NCI-H1417 (cell line): ENCODE measurements at places on chromosomes 2 and 18.

DNA sequence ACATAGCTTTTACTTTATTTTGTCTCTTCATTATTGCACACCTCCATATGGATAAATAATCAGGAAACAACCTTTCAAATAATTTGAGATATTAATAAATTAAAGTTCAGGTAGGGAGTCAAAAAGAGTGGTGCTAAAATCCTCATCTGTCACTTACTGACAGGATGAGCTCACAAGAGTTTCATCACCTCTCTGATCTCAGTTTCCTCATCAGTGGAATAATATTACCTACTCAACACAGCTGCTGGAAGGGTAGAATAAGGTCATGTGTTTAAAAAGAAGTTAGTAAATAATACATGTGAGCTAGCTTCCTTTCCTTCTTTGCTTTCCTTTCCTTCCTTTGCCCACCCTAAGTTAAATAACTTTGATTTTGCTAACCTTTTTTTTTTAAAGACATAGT lies 61.9 kb downstream of the RDH14 start:
- DNase-seq, result peak; percentile 61

DNA sequence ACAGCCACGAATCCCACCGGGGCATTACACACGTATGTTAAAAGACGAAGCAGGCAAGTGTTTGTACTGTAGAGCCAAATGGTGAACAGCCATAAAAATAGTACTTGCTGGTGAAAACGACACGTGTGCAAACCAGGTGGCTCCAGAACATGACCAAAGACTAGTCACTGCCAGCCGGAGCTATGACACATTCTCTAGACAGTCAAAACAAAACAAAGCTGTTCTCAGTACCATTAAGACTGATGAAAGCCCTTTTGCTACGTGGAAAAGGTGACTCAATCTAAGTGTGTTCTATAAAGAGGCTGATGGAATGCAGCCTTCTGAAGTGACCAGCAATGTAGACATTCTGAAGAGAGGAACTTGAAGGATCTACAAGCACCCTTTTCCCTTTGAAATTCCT lies 367.7 kb upstream of the NETO1 start:
- DNase-seq, result no peak

GRCh38 chr2:241846406-241846805 lies 12.3 kb downstream of the PDCD1 start:
- no peak for DNase-seq

DNA sequence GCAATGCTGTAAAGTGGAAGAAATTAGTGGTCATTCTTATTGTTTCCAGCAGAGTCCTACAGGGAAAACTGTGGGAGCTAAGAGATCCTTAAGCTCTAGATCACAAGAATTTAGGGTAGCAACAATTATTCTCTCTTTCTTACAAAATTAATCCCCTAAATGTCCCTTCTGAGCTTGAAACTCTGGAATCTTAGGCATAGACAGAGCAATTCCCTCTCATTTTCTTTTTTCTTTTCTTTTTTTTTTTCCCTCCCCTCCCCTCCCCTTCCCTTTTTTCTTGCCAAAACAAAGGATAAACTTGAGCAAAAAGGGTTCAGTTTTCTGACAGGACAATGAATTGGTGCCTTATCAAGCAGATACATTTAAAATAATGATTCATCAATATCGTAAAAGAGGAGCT lies 441.0 kb downstream of the DSC3 start:
- DNase-seq, result no peak

GRCh38 chr2:216633616-216634369 lies 573 bp downstream of the IGFBP2 start:
- DNase-seq, result peak; percentile 73

- DNase-seq, result no peak
Observed at GRCh38 chr2:237418300-237418699, 4.3 kb upstream of the COL6A3 start.

- DNase-seq, result no peak
Observed at GRCh38 chr2:127080938-127081755, 25.8 kb downstream of the BIN1 start.

- DNase-seq, result no peak
Observed at GRCh38 chr18:31250902-31251301, 67.1 kb upstream of the DSG1 start.

GRCh38 chr2:157506586-157506985 lies 62.7 kb upstream of the CYTIP start:
- DNase-seq, result no peak

DNA sequence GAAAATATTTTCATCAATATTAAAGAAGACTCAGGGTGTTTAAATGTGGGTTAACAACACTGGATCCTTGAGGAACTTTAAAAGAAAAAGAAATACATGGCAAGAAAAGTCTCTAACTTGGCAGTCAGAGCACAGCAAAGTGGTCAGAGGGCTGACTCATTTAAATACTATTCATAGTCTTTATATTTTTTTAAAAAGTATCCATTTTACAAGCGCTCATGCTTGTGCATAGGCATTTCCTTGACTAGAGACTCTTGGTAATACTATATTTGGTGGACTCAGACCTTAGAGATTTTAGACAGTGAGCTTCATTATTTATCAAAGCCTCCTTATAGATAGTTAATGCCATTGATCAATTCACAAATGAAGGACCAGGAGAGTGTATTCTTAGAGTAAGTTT lies 110.2 kb downstream of the ABCA12 start:
- no peak for DNase-seq

GRCh38 chr2:176455816-176456291 lies 186.6 kb downstream of the MTX2 start:
- DNase-seq, result peak; percentile 87

GRCh38 chr2:120875431-120875830 lies 139.8 kb downstream of the GLI2 start:
- no peak for DNase-seq

DNA sequence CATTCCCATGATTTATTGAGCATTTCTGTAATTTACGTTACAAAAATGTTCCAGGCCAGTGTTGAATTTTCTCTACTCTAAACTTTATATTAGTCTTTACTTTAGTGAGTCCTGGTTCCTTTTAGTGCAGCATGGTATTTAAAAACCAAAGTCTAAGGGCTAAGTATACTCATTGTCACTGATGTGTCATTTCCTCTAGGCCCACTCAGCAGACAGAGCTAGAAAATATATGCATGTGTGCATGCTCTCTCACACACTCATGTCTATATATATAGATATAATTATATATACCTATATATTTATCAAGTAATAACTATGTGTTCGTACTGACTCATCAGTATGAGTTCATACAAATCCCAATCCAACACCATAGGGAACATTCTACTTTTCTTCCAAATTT lies 132.5 kb upstream of the SLC8A1 start:
- DNase-seq, result no peak

DNA sequence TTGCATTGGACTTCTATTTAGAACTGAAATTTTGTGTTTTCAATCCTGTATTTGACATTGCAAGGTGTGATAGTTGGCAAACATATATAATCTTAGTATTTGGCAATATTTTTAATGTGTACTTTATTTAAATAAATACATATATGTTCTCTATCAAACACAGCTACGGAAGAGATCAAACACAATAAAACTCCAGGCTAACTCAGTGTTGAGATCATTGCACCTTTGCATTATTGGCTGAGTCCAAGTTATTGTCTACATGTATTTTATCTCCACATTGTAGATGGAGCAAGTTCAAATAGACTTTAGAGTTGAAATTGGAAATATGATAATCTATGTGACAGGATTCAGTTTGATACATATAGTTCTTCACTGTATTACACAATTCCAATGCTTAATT lies 176.7 kb downstream of the ST6GAL2 start:
- no peak for DNase-seq

DNA sequence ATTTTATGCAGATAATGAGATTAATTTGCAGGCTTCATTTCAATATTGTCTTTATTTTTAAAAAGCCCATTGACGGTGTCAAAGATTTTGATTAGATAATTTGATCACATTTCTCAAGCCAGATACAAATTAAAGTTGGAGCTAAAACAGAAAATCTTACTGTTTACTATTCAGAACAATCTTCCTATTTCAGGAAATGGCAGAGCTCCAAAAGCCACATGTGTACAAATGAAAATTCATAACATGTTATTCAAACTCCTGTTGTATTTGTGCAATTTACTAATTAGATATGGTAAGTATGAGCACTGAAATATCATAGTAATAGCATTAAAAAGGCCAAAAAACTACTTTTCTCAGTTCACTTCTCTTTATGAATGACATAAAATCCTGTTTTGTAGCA lies 682.9 kb downstream of the KCNJ3 start:
- DNase-seq, result no peak

DNA sequence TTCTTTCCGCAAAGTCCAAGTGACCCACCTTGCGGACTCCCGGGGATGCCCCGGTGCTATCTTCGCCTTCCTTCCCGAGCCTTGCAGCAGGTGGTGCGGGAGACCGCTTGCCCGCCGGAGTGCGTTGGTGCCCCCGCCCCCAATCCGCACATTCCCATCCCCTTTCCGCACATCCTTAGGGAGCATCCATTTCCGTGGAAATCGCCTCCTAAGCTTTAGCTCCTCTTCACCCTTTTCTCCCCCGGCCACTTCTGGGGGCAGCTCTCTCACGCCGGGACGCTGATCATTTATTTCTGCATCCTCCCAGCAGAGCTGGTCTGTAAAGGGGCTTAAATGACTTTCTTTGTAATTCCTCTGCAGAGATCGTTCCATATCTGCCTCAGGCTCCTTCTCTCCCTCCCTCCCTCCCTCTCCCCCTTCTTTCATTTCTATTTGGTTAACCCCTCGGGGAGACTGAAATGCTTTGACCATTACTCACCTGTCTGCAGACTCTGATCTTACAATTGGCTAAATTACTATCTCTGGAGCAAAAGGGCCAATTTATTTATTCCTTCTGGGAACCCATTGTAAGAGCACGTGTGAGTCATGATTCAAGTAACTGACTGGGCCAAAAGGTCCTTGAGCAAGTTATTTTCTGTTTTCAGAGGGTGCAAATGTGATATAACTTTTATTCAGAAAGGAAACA lies 1.3 kb upstream of the LYPD1 start:
- DNase-seq, result peak; percentile 69

GRCh38 chr2:181223234-181223633 lies 234.0 kb upstream of the ITGA4 start:
- no peak for DNase-seq

GRCh38 chr2:98738304-98738703 lies 7.4 kb upstream of the MGAT4A start:
- no peak for DNase-seq

DNA sequence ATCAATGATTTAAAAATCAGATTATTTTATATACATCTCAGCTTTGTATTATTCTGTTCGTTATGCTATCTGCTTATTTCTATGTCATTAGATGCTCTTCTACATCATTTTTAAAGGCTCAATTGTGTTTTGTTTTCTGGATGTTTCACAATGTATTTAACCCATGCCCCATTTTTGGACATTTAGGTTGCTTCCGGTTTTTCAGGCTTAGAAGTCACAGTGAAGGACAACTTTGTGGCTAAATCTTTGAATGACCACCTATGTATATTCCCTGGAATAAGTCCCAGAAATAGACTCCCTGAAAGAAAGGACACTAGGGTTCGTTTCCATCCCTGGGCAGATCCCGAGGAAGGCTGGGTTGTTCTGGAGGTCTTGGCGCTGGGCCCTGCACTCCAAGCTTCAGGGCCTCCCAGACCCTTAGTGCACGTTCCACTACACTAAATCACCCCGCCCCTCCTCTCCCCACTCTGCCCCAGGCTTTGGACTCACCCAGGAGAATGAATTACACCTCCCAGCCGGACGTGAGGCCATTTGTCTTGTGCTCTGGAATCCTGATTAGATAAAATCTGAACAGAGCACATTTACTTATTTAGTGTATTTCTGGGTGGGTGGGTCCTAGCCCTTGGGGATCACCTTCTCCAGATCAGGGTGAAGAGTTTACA lies 188.2 kb downstream of the ZFP36L2 start:
- DNase-seq, result no peak

GRCh38 chr2:27667446-27667845 lies 3.8 kb downstream of the SLC4A1AP start:
- DNase-seq, result no peak

GRCh38 chr2:60453301-60453700 lies 100.2 kb downstream of the BCL11A start:
- DNase-seq, result peak; percentile 8

- DNase-seq, result no peak
Observed at GRCh38 chr2:235541838-235542549, 48.2 kb downstream of the AGAP1 start.

GRCh38 chr2:40653829-40654228 lies 201.9 kb upstream of the SLC8A1 start:
- DNase-seq, result no peak

GRCh38 chr2:64667535-64667934 lies 13.8 kb upstream of the SERTAD2 start:
- DNase-seq, result no peak

DNA sequence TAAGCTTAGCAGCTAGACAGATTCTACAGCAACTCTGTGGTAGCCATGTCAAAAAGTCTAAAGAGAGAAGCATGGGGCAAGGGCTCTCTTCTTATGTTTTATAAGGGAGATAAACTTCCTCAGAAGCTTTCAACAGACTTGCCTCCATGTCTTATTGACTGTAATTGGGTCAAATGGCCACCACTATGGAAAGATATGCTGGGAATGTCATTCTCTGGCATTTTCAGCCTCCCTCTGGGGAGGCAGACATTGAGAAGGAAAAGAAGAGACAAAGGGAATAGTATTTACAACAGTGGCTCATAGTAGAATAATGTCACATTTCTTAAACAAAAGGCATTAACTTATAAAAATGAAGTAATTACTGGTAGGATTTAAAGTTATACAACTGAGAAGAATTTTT lies 1964.5 kb upstream of the PIK3C3 start:
- DNase-seq, result no peak

- DNase-seq, result peak; percentile 2
Observed at GRCh38 chr2:160696087-160696452, 202.5 kb upstream of the RBMS1 start.

DNA sequence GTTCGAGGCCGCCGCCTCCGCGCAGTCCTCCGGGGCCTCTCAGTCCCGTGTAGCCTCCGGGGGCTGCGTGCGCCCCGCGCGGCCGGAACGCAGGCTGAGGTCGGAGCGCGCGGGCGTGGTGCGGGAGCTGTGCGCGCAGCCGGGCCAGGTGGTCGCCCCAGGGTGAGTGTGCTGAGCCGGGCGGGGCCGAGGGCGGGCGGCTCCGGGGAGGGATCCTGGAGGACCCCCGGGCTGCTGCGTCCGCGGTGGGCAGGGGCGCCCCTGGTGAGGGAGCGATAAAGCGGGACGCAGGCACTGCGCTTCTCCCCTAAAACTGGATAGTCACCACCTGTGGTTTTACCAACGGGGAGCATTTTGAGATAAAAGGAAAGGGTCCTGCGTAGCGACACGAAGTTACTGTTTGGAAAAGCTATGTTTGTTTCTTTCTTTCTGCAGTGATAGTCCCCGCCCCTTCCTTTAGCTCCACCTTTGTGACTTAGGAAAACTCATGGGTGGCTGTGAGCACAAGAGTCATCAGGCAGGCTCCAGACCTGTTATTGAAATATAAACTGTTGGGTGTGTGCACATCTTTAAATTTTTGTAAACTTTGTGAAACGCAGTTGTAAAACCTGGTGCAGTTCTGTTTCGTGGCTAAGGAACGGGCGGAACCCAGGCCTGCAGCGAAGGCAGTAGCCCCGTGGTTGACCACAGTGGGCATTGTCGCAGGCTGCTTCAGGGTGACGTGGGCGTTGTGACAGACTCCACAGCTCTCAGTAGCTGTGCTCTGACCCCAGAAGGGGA lies 687 bp downstream of the CTDP1 start:
- DNase-seq, result peak; percentile 68

GRCh38 chr2:24492421-24493279 lies 1.6 kb downstream of the NCOA1 start:
- DNase-seq, result peak; percentile 28

GRCh38 chr2:65153515-65153914 lies 23.6 kb upstream of the RAB1A start:
- DNase-seq, result no peak
